Fibroblast of skin of left quadriceps (primary cell): ENCODE measurements at places on chromosomes 1 and 21.

DNA sequence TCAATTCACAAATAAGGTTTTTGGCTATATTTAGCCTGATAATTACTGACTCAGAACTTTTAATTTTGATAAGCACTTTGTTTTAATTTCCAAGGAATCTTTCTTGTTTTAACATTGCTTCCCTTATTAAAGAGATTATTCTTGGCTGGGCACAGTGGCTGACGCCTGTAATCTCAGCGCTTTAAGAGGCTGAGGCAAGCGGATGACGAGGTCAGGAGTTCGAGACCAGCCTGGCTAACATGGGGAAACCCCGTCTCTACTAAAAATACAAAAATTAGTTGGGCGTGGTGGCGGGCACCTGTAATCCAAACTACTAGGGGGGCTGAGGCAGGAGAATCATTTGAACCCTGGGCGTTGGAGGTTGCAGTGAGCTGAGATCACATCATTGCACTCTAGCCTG is 13.8 kb downstream of the ALG14 start:
- no peak for DNase-seq

DNA sequence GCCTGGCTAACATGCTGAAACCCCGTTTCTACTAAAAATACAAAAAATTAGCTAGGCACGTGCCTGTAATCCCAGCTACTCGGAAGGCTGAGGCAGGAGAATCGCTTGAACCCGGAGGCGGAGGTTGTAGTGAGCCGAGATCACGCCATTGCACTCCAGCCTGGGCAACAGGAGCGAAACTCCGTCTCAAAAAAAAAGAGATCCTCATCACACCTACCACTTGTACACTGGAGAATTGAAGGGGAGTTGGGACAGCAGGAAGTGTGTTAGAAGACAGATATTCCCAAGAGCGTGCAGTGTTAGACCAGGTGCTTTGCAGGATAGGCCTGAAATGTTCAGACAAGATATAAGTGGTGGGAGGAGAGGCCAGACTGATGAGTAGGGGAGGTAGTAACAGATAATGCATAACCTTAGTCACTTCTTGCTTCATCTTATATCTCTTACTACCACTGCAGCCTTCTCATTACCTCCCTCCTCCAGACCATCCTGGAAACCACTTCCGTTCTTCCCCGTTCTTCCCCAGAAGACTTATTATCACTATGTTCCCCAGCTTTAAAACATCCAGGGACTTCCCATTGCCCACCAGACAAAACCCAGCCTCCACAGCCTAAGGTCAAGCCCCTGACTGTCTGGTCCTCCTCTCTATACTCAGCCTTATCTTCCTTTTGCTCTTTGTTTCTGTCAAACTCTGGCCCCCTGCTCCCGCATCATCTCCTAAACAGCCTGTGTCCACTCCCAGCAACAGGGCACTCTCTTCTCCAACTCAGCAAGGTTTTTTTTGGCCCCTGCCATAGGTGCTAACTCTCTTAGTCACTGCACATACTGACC is 21.3 kb downstream of the FAM20B start:
- no peak for DNase-seq

DNA sequence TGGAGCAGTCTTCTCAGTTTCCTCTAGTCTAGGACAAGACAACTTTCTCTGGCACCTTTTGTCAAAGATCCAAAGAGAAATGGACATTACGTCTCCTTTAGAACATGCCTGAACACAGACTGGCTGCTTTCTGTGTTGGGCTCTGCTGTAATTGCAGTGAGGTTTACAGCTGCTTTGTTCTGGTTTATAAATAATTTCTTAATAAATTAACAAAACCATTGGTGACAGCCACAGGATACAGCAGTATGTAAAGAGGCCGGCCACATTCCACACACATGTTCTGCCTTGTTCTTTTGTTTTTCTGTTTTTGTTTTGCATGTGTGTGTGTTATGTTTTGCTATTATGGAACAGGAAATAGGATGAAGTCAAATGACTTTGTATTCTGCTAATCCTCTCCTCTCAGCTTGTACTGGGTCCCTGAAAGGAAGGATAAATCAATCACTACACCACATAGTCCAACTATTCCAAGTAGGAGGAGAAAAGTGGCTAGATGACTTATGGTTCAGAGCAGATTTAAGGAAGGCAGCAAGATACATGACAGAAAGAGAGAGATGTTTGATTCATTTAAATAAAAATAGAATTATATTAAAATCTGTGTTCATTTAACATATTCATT is 161.5 kb upstream of the ESRRG start:
- DNase-seq: no peak

DNA sequence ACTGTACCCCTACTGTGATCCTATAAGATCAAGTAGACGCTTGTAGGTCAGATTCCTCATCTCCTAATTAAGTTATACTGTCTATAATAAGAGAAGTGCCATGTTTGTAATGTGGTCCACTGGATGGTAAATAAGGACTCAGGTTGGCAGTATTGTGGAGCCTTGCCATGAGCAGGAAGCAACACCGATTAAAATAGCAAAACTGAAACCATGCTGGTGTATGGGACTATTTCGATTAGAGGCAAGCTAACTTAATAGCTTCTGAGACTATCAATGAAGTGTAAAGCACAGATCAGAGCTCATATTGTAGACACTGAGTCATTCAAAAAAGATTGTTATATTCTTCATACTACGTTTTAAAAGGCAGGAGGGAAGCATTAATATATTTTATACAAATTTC is 348.8 kb downstream of the HHAT start:
- no peak for DNase-seq

- no peak for DNase-seq
Measured at GRCh38 chr1:245645406-245645805, 490.6 kb downstream of the KIF26B start.

DNA sequence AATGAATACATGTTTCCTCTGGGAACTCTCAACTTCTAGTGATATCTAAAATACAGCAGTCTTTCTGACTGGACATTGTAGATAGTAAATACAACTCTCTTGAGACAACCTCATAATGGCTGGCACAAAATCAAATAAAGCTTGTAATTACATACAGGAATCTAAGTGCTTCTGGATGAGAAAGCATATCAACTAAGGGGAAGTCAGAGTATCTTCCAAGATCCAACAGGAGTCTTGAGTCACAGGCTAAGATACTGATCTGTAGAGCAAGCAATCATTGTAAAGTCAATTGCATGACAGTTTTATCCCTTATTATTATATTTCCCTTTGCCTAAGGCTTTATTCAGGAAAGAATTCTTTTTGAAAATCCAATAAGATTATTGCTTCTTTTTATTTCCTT is 249.9 kb downstream of the LRRIQ3 start:
- no peak for DNase-seq

DNA sequence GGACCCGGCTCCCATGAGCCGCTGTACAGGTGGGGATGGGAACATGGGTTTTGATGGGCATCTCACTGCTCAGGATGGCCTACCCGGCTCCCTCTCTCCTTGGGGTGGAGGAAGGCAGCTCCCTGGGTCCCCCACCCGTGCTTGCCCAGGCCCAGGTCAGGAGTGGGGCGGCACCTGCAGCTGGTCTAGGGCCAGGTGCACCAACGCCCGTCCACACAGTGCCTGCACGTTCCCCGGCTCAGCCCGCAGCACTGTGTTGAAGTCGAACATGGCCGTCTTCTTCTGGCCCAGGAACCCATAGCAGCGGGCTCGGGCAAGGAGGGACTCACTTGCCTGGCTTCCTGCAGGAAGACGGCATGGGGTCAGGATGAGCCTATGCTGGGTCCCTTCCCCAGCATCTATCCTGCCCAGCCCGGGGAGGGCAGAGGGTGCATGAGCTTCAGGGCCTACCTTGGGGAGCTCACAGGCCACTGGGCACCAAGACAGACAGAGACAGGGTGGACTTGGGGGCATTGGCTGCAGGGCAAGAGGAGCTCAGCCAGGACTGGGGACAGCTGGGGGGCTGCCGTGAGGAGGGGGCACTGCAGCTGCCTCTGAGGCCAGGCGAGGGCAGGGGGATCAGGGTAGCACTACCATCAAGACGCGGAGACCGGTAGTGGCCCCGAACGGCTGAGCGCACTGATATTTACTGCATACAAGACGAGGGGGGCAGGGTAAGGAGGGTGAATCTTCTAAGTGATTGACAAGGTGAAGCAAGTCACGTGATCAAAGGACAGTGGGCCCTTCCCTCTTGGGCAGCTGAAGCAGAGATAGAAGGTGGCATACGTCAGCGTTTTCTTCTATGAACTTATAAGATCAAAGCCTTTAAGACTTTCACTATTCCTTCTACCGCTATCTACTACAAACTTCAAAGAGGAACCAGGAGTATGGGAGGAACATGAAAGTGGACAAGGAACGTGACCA is 17.8 kb downstream of the TTC34 start:
- DNase-seq: no peak

- no peak for DNase-seq
Measured at GRCh38 chr1:44587796-44588460, 86.4 kb downstream of the TMEM53 start.
